ENCODE measurements at places on chromosomes 4 and X.

DNA sequence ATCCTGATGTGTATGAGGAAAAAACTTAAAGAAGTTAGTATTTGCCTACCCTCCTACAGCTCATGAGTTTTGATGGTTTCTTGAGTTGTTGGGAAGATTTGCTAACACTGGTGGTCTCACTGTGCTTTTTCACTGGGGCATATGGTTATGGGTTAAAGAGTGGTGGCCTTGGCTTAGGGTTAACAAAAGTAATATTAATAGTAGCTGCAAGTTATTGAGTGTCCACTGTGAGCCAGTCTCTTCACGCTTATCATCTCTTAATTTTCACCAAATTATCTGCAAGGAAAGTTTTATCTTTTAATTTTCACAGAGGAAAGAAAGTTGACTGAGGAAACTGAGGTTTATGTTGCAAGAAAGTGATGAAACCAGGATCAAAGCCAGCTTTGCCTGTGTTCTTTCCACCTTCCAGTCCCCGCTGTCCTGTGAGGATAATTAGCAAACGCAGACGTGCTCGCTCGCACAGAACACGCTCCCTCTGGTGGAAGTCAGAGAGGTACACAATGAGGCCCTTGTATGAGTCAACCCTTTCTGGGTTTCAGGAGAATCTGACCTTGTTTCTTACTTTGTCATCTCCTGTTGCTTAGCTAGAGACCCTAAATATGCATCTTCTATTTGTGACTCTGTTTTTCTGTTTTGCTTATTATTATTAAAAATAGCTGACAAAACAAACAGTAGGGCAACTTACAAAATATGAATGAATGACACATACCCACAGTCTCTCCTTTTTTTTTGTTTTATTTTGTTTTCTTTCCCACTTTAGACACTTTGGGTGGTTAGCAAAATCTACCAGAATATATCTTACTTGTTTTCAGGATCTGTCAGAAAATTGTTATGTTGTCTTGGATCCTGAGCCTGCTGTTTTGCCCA is 94.3 kb downstream of the DDIT4L start:
- DNase-seq: peak; percentile 50

GRCh38 chr4:122285285-122285684 is 93.5 kb upstream of the ADAD1 start:
- DNase-seq: no peak

- no peak for DNase-seq
These were observed 7.9 kb downstream of the TRIM2 start for GRCh38 chr4:153211986-153212728.

DNA sequence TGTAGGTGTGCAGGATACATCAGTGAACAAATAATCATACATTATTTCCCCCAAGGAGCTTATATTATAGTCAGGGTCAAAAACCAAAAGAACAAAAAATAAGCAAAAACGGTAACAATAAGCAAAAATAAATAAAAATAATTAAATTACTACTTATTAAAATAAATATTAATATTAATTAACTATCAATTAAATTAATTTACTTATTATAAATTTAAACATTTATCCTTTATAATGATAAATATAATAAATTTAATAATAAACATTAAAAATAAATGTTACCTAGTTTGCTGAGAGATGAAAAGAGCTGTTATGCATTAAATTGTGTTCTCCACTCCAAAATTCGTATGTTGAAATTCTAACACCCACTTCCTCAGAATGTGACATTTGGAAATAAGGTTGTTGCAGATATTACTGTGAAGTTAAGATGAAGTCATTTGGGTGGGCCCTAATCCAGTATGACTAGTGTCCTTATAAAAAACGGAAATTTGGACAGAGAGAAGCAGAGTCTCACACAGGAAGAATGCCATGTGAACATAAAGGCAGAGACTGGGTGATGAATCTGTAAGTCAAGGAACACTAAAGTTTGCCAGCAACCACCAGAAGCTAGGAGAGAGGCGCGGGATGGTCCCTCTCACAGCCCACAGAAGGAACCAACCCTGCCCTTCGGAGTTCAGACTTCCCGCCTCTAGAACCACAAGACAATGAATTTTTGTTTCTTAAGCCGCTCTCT is 67.2 kb upstream of the IBSP start:
- DNase-seq: no peak

GRCh38 chr4:145414226-145414625 is 67.4 kb upstream of the SMAD1 start:
- DNase-seq: no peak

DNA sequence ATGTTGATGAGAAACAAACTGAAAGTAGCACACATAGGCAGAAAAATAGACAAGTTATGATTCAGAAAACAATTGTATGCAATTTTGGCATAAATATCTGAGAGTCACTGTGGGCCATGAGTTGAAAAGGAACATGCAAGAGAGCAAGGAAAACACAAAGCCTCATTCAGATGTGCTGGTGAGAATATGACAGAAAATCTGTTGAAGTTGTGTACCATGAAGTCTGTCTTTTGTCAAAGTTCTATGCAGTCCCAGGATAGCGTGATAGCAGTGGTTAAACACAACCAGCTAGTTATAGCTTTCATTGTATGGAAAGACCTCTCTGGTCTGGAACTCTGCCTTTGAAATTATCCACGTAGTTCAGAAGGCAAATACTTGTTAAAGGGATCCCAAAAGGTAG is 53.0 kb downstream of the TMEM154 start:
- DNase-seq: no peak

DNA sequence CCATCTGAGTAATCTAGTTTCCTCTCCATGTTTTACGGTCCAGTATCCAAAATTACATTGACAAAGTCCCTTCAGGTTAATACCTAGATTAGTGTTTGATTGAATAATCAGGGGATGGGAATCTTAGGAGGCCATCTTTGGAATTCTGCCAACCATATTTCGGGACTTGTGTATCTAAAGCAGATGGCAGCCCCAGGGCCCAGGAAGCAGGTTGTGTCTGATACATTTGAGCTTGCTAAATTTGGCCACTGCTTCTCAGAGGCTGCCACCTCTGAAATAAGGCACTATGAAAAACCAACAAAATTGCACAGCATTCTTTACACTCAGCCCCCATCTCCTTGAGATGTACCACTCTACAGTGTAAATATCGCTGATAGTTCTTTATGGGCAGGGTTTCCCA is 102.1 kb downstream of the ASB9 start:
- no peak for DNase-seq

- DNase-seq: no peak
These were observed 105.3 kb downstream of the KDR start for GRCh38 chr4:55020131-55020530.

DNA sequence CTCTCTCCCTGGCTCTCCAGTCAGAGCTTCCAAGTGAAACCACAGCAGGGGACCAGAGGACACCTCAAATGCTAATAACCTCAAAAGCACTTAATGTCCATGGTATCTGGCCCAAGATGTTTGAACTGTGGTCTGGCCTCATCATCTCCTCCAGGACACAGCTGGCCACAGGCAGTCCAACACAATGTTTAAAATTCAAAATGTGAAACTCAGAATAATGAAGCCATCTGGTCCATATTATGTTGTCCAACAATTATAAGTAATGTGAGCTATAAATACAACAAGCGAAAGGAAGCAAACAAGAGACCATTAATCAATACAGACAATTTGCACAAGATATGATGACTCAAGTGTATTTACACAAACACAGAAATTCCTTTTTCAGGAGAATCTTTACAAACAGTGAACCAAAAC is 90.7 kb upstream of the S100G start:
- DNase-seq: no peak

Data from left lobe of liver (tissue), 2 donors.